ENCODE measurements at places on chromosomes 16 and 17. TPM values are rescaled to one million over a fixed set of nuclear protein-coding genes. Genes with fewer than 3 reads are reported as not detected.

HSDL1 gene
- total RNA-seq, result 31.3 TPM

ODF4 gene
- 7.7 TPM for total RNA-seq

DNAI2 gene
- total RNA-seq, result 26.9 TPM

DNA sequence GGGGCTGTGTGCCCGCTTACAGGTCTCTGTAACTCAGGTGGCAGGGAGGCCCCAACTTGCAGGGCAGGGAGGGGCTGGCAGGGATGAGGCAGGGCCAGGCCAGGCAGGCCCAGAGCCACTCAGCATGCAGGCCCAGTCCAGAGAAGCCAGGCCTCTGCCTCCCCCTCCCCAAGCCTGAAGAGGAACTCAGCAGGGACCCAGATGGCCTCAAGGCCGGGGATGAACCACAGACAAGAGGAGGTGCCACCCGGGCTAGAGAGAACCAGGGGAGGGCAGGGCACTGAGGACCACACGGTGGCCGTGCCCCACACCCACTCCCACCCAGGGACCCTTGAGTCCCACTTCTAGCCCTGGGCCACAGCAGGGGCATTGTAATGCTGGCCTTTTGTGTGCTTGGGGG lies 29.8 kb upstream of the EIF1 start:
- DNase-seq, result no peak

GRCh38 chr16:58031016-58031800 lies 5.7 kb downstream of the MMP15 start:
- no peak for DNase-seq

GRCh38 chr16:3610698-3611145 lies 684 bp downstream of the SLX4 start:
- DNase-seq, result no peak

DNA sequence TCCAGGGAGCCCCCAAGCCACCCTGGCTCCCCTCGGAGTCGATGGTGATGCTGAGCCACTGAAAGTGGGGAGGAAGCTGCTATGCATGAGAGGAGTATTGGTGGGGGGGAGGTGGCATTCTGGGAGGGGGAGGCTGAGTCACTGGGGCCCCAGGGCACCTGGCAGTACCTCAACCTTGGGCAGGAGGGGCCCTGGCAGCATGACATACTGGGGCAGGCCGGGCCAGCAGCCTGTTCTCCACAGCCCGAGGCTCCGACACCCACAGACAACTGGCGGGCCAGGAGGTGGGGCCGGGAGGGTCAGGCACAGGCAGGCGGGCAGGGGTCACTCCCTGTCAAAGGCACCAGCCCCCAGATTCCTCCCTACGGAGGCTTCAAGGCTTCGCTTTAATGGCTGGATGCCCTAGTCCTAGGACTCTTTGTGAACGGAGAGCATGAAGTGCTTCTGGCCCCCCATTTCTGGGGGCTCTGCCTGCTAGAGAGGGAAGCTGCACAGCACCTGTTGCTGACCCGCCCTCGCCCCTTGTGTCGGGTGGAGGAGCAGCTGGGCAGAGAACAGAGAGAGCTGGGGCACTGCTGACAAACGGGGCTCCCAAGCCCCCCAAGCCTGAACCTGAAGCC lies 928 bp downstream of the CASKIN2 start:
- no peak for DNase-seq

DNA sequence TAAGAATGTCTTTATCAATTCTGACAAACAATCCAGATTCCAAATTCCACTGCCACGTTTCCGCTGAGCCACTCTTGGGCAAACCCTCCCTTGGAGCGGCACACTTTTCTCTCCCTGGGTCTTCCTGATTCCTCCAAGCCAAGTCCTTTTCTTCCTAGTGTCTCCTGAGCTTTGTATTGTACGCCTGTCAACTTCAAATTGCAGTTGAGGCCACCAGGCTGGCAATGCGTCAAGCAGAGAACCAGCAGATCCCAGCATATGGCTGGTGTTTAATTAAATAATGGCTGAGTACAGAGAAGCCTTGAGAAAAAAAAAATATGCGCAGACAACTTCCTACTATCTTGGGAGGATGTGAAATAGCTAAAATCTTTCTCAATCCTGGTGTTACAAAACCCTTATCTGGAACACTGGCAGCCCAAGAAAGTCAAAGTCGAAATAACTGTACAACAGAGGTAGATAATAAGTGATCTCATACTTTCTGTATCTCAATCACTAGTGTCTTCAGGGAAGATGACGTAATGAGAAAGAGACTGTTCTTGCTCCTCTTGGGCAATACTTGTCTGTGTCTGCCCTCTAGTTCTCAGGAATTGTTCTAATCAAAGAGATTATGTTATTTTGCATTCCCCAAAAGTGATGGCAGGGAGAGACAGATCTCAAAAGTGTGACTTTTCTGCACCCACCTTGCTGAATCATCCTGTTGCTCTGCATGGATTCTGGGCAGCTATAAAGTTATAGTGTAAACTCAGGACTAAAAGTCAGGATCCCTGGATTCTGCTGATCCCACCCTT lies 15.0 kb downstream of the SMIM36 start:
- DNase-seq, result peak; percentile 20
